Effector memory CD4-positive, alpha-beta T cell (primary cell): ENCODE measurements at places on chromosomes 12 and 14.

DNA sequence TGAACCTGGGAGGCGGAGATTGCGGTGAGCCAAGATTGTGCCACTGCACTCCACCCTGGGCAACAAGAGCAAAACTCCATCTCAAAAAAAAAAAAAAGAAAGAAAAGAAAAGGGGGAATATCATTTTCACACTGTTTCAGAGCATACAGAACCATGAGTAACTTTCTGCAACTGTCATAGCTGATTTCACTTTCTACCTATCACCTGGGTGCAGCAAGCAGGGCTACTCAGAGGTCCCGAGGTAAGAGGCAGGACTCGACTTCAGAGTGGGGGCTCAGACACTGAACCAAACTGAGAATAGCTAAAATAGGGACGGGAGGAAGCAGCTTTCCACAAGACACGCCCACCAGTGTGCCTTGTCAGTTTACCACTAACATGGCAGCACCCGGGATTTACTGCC is 29.8 kb downstream of the OR10P1 start:
- no peak for DNase-seq

DNA sequence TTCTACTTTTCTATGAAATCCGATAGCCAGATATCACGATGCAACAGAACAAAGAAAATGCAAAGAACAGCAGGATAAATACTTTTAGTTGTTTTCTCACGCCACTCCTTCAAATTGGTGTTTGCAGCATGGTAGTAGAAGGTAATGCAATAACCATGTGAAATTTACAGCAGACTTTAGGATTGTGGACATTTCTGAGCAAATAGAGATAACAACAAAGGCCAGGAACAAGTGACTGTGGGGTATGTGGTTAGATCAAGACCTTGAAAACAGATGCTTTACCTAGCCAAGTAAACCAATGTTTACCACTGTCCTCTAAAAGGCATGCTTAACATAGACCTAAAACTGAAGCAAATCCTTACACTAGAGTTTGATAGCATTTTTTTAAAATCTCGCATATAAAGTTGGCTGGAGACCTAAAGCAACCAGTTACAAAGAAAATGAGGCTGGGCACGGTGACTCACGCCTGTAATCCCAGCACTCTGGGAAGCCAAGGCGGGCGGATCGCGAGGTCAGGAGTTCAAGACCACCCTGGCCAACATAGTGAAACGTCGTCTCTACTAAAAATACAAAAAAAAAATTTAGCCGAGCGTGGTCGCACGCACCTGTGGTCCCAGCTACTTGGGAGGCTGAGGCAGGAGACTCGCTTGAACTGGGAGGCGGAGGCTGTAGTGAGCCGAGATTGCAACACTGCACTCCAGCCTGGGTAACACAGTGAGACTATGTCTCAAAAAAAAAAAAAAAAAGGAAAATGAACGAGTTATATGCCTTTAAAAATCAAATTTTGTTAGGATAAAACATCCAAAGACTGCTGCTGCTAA is 123.2 kb upstream of the FOXN3 start:
- DNase-seq, result no peak

DNA sequence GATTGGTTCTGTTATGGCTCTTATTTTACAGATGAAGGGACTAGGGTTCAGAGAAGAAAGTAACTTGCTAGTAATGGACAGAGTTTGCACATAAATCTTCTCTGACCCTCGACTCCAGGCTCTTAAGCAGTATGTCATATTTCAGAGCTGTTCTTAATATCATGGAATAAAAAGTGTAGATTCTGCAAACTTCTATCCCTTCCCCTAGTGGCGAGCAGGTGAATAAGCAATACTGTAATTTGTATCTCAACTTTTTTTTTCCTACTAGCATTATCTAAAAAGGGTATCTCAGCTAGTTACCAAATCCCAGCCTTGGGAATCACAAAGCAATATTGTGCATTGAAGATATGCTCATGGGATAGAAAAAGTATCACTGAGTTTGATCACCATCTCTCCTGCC is 83.2 kb downstream of the ANO4 start:
- no peak for DNase-seq

DNA sequence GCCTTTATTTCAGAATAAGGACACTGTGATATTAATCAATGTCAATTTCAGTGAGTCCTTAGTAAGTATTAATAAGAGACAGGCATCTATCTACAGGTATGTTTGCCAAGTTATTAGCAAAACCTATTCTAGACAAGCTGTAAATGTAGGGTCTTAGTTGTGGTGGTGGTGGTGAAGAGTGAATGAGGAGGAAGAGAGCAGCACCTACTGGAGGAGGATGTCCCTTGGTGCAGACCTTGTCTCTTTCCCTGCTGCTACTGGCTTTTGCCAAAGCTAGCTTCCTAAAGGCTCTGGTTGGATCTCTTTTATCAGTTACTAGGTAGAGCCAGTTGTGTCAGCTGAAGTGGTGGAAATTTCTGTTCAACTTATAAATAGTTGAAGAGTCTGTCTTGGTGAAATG is 304.8 kb upstream of the ATP2B1 start:
- no peak for DNase-seq

DNA sequence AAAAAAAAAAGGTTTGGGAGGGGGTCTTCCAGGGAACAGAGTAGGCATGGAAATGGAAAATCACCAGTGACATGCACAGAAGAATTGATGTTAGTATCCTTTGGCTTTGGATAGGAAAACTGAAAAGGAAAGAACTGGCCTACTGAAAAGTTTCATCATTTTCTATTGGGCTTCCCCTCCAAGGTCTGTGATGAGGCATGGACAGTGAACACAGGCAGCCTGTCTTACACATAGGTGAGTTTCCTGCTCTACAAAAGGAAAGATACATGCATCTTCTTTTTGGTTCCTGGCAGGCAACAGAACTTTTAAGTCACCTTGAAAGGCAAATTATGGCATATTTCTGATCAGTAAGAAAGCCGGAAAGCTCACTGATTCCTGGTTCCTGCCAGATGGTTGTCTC is 5.8 kb downstream of the BMAL2 start:
- DNase-seq, result no peak

DNA sequence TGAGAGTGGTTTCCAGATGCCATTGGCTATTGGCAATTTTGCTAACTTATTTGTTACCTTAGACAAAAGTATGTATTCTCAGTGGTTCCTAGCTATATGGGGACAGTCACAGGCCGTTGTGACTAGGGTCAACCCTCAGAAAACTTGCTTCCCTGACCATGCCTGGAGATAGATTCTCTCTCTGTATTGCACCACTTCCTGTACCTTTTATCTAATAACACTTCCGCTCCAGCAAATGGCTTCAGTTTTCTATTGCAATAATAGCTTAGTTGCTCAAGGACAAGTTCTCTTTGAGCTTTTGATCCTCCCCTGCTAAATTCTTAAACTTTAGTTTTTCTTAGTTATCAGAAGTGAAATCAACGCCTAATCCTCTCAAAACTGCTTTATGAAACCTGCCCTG is 338.0 kb downstream of the RMST start:
- no peak for DNase-seq
